ENCODE measurements at places on chromosomes 1 and 21.

- no peak for DNase-seq
These were observed 496.5 kb upstream of the ADGRL2 start for GRCh38 chr1:81304187-81304586.

- DNase-seq: no peak
These were observed 74.4 kb downstream of the CLCA4 start for GRCh38 chr1:86621286-86621685.

GRCh38 chr1:160743266-160743665 lies 4.2 kb downstream of the SLAMF7 start:
- DNase-seq: no peak

GRCh38 chr1:222654849-222655248 lies 37.0 kb downstream of the MIA3 start:
- DNase-seq: peak; percentile 59

GRCh38 chr1:56123421-56123820 lies 455.9 kb downstream of the PLPP3 start:
- DNase-seq: no peak

DNA sequence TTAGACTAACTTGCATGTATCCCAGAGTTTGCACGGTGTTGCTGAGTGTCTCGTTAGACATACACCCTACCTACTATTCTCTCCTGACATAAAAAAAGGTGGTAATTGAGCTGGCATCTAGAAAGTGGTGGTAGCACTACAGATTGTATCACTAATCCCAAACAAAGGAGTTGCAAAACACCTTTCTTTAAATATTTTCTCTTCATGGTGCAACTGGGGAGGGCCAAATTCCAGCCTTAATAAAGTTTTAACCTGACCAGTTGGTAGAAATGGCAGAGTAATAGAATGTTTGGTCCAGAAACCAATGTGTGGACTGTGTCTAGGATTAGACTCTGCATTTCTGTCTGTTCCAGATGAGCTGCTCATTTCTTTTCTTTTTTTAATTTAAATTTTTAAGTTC lies 40.0 kb downstream of the NFIA start:
- DNase-seq: no peak

Measured in activated naive CD4-positive, alpha-beta T cell treated with anti-CD3 and anti-CD28 coated beads, Interleukin-2, amount 50 U/mL, for 16 hours (primary cell).